ENCODE measurements at places on chromosomes 12 and 14.
A peak's percentile ranks its signal among the peaks of the same experiment; 100 is the strongest.

DNA sequence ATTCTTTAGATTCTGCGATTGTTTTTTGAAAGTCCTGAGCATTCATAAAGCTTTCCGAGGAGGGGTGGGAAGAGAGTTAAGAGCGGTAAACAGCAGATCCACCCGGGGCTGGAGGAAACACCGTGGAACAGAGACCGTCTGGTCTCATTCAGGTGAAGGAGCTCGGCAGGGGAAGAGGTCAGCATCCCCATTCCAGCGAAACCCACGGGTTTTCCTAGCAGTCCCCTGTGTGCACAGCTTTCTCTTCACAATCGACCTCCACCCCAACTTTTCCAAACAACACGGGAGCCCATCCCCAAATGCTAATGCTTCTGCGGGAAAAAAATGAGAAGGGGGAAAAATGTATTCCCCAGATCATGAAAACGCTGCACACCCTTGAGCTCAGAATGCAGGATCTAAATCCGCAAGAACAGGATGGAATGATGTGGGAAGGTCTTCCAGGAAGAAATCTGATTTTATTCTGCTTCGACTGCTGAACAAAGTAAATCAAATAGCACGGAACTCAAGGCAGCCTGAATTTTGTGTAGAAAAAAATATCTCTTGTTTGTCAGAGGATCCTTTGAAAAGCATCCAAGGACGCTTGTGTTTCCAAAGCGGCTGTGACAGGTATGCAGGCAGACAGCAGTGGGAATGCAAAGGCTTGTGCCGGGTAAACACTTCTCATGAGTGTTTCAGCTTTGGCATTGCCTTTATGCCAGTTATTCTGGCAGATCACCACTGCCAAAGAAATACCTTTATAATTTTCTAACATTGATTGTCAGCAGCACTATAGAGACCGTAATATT lies 128.8 kb downstream of the NDUFA12 start:
- no peaks in the 10 kb centered on the region for H3K36me3 ChIP-seq
- peaks cover 17% of the 10 kb centered on the region for H3K4me1 ChIP-seq
- DNase-seq, result no peak
- H3K27me3 ChIP-seq, result peaks cover 2% of the 10 kb centered on the region

DNA sequence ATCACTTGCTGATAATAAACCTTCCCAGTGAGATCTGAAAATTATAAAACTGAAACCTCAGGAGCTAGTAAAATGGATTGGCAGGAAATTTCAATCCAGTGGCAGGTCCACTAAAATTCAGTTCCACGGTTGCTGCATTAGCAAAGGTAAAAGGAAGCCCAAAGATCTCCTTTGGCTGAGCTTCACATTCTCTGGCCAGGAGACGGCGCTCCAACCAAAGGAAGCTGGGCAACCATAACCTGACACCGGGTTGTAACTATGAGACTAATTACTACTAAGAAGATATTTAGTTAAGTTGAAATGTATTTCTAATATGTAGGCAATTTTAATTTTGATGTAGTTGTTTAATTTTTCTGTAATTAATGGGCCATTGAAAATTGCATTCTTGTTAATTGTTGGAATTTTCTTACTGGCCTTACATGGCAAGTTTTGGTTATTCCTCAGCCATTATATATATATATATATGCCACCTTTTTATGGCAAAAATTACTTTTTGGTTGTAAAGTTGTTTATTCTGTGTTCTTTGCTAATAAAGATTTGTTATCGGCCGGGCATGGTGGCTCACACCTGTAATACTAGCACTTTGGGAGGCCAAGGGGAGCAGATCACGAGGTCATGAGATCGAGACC lies 17.0 kb downstream of the OR8S1 start:
- H3K4me3 ChIP-seq, result no peak overlapping the region
- H3K27ac ChIP-seq, result no peak overlapping the region
- H3K36me3 ChIP-seq, result no peaks in the 10 kb centered on the region
- no peaks in the 10 kb centered on the region for H3K27me3 ChIP-seq

DNA sequence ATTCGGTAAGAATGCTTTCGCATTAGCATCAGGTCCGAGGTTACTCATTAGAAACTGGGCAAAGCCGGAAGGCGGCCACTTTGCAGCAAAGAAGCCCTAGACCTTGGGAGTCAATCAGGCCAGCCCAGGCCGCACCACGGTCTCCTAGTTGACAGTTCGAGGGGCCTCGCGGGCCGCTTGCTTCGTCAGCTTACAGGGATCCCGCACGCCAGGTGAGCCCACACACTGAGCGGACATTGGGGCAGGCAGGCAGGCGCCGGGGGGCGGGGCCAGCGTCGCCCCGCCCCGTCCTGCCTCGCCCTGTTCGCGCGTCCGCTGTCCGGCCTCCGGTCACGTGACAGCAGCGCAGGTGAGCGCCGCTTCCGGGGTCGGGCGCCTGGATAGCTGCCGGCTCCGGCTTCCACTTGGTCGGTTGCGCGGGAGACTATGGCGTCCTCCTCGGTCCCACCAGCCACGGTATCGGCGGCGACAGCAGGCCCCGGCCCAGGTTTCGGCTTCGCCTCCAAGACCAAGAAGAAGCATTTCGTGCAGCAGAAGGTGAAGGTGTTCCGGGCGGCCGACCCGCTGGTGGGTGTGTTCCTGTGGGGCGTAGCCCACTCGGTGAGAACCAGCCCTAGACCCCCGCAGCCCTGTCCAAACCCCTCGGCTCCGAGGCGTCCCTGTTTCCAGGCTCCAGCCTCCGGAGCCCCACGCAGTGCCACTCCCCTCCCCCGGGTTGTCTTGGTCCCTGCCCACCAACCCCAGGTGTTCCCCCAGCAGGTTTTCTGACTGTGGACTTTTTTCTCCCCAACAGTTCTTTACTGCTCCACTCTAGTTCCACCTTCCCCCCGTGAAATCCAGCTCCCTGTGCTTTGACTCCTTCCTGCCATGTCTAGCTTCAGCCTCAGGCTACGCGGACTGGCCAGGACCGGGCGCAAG lies at the start of gene PIP4K2C:
TSS of gene PIP4K2C (plus strand) at position 329 of the 918 bp plus-strand sequence. CDS start at position 427, 98 bp downstream.
- no peaks in the 10 kb centered on the region for H3K27me3 ChIP-seq
- peaks cover 7% of the 10 kb centered on the region for H3K36me3 ChIP-seq

DNA sequence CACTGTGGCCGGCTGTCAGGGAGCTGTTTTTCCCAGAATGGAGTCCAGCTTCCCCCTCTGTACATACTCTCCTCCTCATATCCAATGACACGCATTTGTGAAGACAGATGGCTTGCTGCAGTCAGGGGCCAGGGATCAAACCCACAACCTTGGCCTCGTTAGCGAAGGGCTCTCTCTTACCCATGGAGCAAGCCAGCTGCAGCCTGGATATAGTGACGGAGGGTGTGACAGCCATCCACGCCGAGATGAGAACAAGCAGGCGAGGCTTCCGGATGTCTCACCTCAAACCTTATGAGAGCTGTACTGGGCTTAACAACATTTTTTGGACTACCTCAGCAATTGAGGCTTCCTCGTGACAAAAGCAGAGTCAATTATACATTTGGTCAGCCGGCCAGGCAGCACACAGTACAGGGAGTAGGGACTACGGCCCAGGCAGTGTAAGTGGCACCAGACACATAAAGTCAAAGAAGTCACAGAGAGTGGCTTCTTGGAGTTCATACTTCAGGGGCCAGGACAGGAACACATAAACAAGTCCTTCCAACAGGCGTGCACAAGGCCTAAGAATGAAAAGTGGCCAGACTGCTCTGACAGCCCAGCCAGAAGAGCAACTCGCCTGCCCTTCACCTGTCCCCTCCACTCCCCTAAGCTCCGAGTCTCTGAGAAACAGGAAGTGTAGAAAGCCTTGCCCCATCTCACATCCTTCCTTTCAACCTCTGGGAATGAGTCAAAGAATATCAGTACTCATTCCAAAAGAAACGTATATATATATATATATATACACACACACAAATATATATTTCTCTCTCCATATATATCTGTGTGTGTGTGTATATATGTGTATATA lies 115.1 kb downstream of the TTC7B start:
- DNase-seq, result no peak
- H3K4me3 ChIP-seq, result no peak overlapping the region

- no peaks in the 10 kb centered on the region for H3K27me3 ChIP-seq
- no peak for DNase-seq
- no peak overlapping the region for H3K4me3 ChIP-seq
These were observed 124.2 kb downstream of the PAWR start for GRCh38 chr12:79566452-79567174.

GRCh38 chr14:60188115-60188514 lies 22.9 kb upstream of the DHRS7 start:
- no peak overlapping the region for H3K4me3 ChIP-seq
- no peaks in the 10 kb centered on the region for H3K27me3 ChIP-seq
- no peak overlapping the region for H3K27ac ChIP-seq
- H3K4me1 ChIP-seq, result no peaks in the 10 kb centered on the region

GRCh38 chr12:102950107-102950949 lies 7.1 kb upstream of the ASCL1 start:
- H3K4me1 ChIP-seq, result no peaks in the 10 kb centered on the region
- DNase-seq, result no peak
- no peaks in the 10 kb centered on the region for H3K27me3 ChIP-seq
- no peak overlapping the region for H3K4me3 ChIP-seq
- H3K27ac ChIP-seq, result no peak overlapping the region

DNA sequence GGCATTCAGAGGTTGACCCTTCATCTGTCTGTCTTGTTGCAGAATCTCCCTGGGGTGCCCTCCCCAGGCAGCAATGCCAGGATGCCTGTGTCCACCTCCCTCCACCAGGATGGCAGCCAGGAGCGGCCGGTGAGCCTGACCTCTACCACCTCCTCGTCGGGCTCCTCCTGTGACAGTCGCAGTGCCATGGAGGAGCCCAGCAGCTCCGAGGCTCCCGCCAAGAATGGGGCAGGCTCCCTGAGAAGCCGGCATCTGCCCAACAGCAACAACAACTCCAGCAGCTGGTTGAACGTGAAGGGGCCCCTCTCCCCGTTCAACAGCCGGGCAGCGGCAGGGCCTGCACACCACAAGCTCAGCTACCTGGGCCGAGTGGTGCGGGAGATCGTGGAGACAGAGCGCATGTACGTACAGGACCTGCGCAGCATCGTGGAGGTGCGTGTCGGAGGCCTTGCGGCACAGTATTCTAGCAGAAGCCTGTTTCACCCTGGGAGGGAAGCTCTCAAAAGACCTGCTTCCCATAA lies 23.4 kb downstream of the PLEKHG3 start:
- H3K4me1 ChIP-seq, result no peaks in the 10 kb centered on the region
- no peak overlapping the region for H3K4me3 ChIP-seq
- DNase-seq, result no peak
- H3K27me3 ChIP-seq, result no peaks in the 10 kb centered on the region
- H3K36me3 ChIP-seq, result peaks cover 47% of the 10 kb centered on the region

DNA sequence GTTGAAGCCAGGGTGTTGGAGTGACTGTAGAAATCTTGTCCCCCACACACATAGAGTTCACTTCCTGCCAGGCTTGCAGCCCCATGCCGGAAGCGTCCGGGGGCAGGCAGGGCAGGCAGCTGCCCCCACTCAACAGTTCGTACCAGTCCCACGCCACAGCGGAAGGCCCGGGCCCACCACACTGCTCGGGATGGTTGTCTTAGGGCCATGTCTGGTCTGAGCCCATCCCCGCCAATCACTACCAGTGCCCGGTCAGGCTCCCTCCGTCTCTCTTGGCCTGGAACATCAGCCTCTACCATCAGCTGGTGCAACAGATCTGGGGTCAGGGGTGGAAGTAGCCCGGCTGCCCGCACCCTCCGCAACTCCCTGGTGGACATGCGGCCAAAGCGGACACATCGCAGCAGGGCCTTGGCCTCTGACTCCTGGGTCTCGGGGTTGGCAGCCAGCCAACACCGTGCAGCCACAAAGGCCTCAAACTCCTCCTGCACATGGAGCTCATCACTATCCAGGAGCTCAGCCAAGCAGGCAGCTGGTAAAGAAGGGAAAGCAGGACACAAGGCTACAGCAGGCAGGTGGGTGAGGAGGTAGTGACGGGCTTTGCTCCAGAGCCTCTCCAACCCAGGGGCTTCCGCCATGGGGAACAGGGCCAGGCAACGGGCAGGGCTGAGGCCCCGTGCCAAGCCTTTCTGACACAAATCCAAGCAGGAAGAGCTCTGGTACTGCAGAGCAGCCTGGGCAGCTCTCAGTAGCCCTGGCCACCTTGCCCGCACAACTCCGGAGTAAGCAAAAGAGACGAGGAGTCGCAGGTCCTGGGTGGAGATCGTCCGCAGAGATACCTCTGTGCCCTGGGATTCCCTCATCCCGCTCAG lies 5.9 kb downstream of the KLHL33 start:
- no peaks in the 10 kb centered on the region for H3K36me3 ChIP-seq
- no peaks in the 10 kb centered on the region for H3K27me3 ChIP-seq
- H3K4me3 ChIP-seq, result no peak overlapping the region
- no peak overlapping the region for H3K27ac ChIP-seq

DNA sequence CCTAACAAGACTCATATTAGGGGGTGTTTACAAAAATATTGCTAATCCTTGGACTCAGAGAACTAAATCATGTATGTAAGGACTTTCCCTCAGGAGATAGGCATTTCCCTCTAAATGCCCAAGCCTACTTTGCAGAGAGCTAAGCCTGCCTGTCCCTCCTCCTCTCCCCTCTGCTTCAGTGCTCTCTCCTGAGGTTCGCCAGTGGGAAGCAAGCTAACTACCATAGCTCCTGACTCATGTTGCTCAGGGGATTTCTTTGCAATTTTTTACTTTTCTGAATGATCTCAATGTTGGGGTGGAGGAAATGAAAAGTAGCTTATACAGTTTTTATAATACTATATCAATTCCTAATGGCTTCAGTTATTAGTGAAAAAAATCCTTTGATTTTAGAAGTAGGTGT lies 29.6 kb downstream of the IFT43 start:
- DNase-seq, result no peak
- H3K36me3 ChIP-seq, result peaks cover 24% of the 10 kb centered on the region
- no peaks in the 10 kb centered on the region for H3K27me3 ChIP-seq
- peaks cover 24% of the 10 kb centered on the region for H3K4me1 ChIP-seq

DNA sequence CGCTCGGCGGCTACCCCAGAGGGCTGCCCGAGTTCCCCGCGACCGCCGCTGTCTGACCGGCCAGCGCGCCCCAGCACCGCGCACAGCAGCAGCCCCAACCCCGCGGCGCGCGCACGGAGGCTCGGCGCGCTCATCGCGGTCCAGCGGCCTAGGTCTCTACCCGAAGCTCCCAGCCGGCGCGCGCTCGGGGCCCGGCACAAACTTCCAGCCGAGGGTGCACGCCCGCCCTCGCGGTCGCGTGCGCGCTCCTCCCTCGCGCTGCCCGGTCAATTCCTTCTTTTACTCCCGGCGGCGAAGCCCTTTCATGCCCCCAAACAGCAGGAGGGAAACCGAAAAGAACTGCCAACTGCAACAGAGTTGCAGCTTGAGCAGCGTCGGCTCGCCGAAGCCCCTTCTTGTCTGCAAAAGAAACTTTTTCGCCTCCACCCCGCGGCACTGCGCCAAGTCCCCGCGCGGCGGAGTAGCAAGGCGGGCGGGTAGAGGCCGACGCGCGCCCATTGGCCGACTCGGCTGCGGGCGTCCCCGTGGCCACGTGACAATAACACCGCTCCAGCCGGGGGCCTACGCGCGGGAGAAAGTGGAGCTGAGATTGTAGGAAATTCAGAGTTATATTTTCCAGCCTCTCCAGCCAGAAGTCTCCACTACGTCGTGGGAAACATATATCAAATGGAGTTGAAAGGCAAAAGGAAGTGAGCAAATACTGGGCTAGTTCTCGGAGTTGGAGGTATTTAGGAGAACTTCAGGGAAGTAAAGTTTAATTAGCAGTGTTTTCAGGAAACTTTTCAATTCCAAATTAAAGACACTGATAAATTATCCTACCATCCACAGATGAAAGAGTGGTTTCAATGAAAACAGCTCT lies at the start of gene LRIG3:
TSS of gene LRIG3 (minus strand) at position 403 of the 859 bp plus-strand sequence. CDS start at position 134, 269 bp downstream.
- H3K27me3 ChIP-seq, result no peaks in the 10 kb centered on the region
- DNase-seq, result peak; percentile 93
- H3K27ac ChIP-seq, result peak within 1 kb of the TSS; percentile 95
- peaks cover 32% of the 10 kb centered on the region for H3K4me1 ChIP-seq
- H3K4me3 ChIP-seq, result peak within 1 kb of the TSS; percentile 88
- no peaks in the 10 kb centered on the region for H3K36me3 ChIP-seq

GRCh38 chr14:61120576-61120975 lies 139.5 kb downstream of the SLC38A6 start:
- no peak overlapping the region for H3K4me3 ChIP-seq
- no peak overlapping the region for H3K27ac ChIP-seq
- H3K27me3 ChIP-seq, result no peaks in the 10 kb centered on the region
- DNase-seq, result no peak

Data from right atrium auricular region (tissue), 2 donors.